ENCODE measurements at places on chromosomes 3 and 15.

GRCh38 chr3:13022348-13023234 is 50.6 kb downstream of the IQSEC1 start:
- no peak for DNase-seq

GRCh38 chr15:26231096-26231495 is 368.0 kb upstream of the ATP10A start:
- no peak for DNase-seq

DNA sequence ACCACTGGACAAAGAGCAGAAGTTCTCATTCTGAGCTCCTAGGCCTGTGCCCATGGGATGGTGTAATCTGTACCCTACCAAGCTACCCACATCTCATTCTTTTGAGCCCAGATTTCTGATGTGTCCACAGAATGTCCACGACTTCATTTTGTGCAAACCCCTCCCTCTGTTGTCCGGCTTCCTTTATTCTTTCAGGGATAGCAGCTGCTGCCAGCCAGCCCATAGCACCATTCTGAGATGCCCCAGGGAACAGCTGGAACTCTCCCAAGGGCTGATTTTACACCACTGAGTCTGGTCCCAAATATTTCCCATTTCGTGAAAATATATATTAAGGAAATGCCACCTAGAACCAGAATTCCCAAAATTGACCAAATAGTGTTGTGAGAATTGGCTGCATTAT is 236.6 kb downstream of the SATB1 start:
- no peak for DNase-seq

GRCh38 chr3:39531665-39532064 is 64.2 kb downstream of the MOBP start:
- no peak for DNase-seq

GRCh38 chr3:50147447-50147846 is 7.7 kb upstream of the SEMA3F start:
- no peak for DNase-seq

GRCh38 chr3:180036671-180037455 is at the start of gene PEX5L:
Gene PEX5L, minus strand, starts transcription at chr3:180036937. Its CDS starts 338 bp downstream, at chr3:180036599.
- no peak for DNase-seq

DNA sequence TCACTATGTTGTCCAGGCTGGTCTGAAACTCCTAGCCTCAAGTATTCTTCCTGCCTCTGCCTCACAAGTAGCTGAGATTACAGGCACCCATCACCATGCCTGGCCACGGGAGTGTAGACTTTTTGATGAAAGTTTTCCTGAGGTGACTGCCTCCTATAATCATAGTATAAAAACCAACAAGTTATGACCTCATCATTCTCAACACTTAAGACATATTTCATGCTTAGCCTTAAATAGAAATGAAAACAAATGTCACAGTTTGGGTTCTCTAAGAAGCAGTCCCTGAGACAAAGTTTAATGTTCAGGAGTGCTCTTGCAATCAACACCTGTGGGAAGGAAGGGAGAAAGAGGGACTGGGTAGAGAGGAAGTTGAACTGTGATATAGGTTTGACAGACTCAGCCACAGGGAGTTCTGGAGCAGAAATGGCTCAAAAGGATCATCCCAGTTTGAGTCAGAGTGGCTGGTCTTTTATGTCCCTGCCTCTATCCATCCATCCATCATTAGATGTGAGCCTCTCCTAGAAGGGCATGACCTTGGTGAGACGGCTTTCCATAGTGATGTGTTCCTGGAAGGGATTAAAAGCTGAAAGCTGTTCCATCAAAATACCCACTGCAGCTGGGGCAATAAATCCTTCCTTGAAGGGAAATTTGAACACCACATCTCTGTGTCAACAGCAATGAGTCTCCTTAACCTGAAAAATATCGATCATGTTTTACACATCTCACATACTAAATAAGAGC is 16.2 kb upstream of the ABHD5 start:
- DNase-seq = no peak

DNA sequence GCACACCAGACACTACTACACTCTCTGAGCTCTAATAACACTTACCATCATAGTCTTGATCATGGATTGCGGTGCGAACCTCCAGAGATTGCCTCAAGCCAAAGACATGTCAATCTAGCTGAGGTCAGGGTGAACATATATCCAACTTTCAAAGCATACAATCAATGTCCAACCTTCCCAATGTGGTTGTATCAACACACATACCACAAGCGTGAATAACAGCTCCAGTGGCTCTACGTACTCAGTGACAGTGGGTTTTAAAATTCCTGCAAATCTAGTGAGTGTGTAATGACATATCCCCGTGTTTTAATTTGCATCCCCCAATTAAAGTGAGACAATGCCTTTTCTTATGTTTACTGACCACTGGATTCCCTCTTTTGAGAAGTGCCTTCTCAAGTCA is 29.6 kb downstream of the SFMBT1 start:
- no peak for DNase-seq

DNA sequence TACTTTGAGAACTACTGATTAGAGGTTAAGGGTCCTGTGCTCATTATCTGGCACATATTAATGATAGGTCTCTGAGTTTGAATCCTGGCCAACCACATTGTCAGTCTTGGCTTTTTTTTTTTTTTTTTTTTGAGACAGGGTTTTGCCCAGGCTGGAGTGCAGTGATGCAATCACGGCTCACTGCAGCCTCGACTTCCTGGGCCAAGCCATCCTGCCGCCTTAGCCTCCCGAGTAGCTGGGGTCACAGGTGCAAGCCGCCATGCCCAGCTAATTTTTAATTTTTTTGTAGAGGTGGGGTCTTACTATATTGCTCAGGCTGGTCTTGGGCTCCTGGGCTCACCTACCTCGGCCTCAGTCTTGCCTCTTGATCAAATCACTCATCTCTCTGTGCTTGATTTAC is 547 bp upstream of the PCCB start:
- DNase-seq = no peak

DNA sequence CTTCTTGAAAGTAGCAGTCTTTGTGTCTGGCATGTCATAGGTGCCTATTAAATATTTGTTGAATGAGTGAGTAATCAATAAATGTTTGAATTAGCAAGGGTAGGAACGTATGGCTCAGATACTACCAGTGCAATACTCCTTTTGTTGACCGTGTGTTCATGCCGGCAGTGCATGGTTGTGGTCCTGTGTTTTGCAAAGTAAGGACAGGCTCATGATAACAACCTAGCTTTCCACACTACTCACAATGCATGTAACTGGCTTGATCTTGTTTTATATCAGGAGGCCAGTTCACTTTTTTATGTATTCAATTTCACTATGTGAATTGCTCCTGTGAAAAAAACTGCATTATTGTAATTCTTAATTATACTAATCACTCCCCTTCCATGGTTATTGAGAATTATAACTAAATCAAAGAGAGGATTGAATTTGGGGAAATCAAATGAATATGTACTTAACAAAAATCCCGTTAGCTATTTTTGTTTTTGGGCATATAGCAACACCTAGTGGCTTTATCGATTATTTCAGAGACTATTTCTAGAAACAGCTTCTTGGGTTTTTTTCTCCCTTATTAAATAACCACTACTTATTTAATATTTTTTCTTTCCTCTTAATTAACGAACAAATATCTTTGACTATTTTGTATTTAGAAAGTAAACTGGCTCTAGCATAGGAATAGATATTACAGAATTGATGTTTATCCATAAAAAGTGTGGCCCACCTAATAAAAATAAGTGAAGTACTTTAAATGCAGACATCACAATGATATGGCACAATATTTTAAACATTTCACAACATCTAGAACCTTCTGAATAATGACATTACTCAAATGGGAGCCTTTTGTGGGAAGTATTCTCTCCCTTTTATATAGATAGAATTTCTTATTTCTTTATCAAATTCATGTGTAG is 218.5 kb downstream of the BBX start:
- DNase-seq = no peak

GRCh38 chr3:13671482-13672233 is 122.7 kb downstream of the FBLN2 start:
- no peak for DNase-seq

DNA sequence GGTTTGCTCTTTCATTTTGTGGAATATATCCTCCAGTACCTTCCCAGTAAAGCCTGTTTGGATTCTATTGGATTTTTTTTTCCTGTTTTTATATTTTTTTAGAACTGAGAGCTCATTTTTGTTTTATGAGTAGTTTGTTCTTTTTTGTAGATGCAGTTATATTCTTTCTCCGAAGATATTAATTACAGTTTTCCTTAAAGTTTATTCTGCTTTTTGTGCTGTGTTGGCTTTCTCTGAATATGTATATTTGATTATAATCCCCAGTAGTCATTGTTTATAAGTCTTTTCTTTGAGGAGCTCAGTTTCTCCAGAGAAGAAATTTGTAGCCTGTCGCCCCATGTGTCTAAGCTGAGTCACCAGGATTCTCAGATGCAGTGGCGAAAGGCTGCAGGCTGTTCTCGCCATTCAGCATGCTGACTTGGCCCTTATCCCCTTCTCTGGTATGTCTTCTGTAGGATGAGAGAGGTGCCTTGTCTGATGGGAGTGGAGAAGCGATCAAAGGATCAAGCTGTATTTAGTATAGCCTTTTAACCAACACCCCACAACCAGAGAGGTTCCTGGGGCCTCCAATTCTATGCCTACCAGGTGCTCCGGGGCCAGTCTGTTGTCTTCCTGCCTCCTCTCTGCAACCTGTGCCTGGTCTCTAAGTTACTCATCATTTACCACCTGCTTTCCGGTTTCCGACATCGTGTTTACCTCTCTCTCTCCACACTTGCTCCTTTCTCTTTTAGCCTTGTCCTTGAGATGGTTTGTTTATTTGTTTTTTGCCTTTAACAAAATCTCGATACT is 31.7 kb upstream of the MFSD1 start:
- DNase-seq = no peak

GRCh38 chr3:67292356-67293121 is 294.4 kb downstream of the KBTBD8 start:
- no peak for DNase-seq

DNA sequence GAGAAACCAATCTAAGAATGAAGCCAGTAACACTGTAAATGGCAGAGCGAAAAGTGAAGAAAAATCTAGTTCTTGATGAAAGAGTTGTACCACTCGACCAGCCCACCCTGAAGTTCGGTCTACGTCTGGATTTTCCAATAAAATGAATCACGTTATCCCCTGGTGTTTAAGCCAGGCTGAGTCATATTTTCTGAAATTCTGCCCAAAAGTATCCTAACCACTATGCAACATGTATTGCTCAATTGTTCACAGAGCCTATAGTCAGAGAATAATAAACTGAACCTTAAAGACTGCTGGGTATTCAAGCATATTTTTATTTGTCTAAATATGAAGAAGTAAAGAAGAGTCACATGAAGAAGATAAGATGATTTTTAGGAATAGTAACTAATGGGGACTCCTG is 245.7 kb downstream of the FGF12 start:
- DNase-seq = no peak

- DNase-seq = no peak
Measured at GRCh38 chr3:157374933-157375332, 61.7 kb upstream of the PTX3 start.

DNA sequence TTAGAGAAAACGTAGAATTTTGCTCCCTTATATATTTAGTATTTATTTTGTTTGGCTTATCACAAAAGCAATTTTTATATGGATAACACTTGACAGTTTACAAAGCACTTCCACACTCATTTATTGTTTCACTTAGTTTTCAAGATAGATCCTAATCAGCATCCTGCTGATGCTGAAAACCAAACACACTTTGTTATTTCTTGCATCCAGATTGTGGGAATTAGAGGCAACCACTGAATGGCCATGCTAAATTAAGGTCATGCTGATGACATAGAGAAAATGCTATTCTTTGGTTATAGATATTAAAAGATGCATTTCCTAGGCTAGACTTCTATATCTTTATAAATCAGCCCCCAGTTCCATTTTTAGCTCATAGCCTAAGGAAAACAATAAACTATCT is 474.1 kb upstream of the KCNMB2 start:
- DNase-seq = no peak

DNA sequence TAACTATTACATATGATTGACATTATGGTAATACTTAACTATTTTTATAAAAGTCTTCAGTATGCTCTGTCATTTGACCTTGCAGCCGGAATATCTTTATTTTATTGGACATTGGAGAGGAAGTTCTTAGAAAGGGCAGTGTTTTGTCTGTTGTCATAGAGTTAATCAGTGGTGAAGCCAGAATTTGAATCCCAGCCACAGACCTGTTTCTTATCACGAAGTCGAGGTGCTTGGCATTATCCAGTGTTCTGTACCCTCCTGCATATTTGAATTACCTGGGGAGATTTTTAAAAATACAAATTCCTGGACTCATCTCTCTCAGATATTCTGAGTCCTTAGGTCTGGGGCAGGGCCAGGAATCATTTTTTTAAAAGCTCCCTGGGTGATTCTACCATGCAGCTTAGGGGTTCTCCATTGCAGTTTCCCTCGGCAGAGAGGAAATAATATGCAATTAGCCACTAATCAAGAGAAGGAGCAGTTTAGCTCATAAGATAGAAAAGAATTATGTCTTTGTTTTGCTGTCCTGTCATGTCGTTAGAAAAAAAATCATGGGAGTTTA is 195.6 kb upstream of the CFAP20DC start:
- no peak for DNase-seq

- DNase-seq = no peak
Measured at GRCh38 chr15:66417736-66418135, 31.0 kb downstream of the MAP2K1 start.

DNA sequence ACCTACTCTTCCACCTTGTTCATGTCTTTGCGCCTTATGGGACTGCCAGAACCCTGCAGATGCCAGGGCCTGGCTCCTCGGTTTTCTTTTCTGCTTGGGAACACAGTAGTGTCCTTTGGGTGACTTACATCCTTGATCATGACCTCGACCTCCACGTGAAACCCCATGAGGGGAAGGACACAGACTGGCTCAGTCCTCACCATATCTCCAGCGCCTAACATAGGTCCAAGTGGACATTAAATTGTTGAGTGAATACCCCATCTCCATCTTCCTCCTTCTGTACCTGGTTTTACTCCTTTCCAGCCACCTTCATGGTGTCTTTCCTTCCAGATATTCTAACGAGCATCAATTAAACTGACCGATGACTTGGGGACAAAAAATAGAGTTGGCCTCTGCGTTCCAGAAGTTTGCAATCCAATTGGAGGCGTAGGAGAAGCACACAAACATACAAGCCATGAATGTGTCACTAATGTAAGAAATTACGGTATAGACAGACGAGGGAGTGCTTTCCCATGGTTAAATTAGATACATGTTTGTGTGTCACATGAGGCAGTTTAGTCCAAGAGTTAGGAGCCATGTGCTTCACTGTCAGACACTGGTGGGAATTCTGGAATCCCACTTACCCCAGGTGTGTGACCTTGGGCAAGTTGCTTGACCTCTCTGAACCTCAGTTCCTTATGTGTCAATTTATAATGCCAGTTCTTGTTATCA is 907 bp upstream of the HERC1 start:
- no peak for DNase-seq

DNA sequence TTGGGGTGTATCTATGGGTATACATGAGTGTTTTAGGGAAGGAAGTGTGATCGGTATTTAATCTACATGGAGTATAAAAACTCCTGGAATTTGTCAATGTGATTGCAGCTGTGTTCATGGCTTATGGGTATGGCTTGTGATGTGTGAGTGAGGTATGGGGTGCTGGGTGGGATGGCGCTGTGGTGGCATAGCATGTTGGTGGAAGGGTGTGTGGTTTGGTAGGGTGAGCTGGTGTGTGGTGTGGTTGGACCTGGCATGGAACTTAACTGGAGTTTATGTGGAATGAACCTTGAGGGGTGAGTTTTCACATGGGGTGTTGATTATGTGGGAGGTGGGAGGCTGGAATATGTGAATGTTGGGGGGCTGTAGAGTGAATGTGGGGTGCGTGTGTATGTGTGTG is 492 bp upstream of the MOBP start:
- DNase-seq = no peak

- DNase-seq = no peak
Measured at GRCh38 chr15:101463270-101463669, 26.2 kb downstream of the PCSK6 start.

- no peak for DNase-seq
Measured at GRCh38 chr3:171108066-171108465, 81.5 kb upstream of the SLC2A2 start.

- no peak for DNase-seq
Measured at GRCh38 chr3:31571325-31571724, 38.6 kb downstream of the STT3B start.

Data from vagina (tissue), 2 donors.